ENCODE measurements at places on chromosomes 3 and 15. TPM values are rescaled to one million over a fixed set of nuclear protein-coding genes. Genes with fewer than 3 reads are reported as not detected.

GRCh38 chr15:100781061-100781960 is 98.3 kb upstream of the ALDH1A3 start:
- no peak for DNase-seq

GRCh38 chr15:91338766-91339165 is 238.7 kb downstream of the SV2B start:
- DNase-seq: peak; percentile 37

DNA sequence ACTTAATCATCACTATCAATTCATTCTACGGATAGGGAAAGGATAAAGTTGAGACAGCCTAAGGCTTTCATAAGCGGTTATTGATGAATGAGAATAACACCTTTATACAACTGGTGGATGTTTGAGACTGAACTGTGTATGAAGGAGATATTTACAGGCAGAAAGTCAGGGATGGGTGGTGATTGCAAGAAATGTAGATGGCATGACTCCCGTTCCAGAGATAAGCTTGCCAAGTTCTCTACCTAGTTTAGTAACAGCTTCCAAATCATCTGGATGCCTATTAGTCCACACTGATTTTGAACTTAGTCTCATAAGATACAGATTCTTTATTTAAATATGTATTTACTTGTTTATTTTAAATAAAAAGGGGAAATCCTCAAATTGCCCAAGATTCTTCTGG is 358.8 kb downstream of the GAP43 start:
- DNase-seq: no peak

GRCh38 chr3:129793319-129793718 is 100.2 kb downstream of the TMCC1 start:
- DNase-seq: no peak

DNA sequence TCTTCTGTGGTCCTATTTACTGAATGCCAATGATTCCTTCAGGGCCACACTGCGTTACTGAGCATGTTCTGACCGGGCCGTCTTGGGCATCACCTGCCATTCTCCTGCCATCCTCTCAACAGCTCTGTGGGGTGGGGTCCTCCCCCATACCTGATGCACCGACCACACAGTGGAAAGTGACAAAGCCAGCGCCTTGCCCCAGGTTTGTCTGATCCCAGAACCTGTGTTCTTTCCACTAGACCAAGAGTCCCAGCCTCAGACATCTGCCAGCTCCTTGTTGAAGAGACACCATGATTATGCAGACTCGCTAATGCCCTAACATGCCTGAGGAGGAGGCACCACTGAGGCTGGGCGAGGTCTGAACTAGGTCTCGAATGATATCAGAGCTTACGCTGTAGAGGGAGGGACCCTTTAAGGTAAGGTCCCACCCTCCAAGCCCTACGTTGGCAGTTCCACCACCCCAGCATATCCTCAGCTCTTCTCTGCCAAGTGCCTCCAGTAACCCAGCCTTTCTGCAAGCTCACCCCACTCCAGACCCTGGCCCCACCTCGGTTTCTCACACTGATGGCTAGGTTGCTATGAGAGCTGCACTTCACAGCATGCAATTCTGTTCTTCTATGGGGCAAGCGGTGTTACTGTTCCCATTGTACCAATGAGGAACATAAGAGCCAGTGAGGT is 29.8 kb upstream of the PLXNA1 start:
- DNase-seq: no peak

GRCh38 chr3:44927371-44927770 is 48.6 kb downstream of the ZDHHC3 start:
- no peak for DNase-seq

GRCh38 chr3:15102256-15102655 is 3.3 kb upstream of the RBSN start:
- no peak for DNase-seq

GRCh38 chr3:27927882-27928281 is 205.8 kb upstream of the EOMES start:
- no peak for DNase-seq

DNA sequence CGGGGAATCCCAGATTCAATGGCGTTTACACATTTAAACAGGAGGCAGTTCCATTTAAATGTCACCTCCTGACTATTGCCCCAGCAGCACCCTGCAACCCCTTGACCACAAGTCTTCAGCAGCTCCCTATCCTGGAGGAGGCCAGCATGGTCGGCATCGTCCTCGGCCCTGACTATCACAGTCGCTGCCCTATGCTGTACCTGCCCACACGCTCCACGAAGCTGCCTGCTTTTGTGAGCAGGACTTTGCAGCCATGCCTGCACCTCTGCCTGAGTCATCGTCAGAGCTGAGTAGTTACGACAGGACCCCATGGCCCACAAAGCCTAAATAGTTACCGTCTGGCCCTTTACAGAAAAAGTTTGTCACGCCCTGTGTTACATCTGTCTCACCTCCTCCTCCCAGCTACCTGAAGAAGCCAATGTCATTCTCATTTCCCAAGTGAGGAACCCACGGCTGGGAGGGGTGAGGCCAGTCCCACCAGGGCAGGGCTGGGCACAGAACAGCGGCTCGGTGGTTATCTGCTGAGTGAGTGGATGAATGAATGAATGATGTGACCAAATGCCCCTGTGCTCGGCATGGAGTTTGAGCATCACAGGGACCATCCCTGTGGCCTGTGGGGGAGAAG is 47.8 kb upstream of the IQSEC1 start:
- no peak for DNase-seq

GRCh38 chr3:56917361-56918110 is 115.8 kb upstream of the ARHGEF3 start:
- no peak for DNase-seq

DNA sequence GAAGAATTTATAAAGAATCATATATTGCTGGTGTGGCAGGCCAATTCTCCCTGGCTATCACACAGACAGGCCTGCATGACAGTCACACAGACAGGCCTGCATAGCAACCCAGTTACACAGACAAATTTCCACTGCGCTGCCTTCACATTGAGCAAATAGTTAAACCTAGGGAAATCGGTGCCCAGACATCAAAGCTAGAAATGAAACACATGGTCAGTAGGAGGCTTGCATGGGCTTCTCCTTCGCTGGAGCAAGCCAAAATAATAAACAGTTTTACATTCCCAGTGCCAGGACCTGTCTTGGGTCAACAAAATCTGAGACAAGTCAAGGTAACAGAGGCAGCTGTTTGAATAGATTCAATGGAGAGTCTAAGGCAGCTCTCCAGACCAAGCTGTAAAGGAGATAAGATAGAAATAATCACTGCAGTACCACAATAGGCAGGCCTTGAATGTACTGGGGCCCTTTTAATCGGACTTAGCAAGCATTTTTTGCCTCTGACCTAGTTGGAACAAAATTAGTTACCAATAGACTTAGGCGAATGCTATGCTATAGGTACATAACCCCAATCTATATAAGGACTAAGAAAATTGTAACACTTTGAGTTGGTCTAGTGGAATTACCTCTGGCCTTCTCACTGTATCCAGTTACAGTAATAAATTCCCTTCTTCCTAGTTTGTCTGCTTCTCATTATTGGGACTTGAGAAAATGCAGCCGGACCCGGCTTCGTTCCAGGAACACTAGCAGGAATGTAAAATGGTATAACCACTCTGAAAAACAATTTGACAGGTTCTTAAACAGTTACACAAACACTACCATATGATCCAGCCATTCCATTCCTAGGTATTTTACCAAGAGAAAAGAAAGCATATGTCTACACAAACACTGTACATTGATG is 274.7 kb upstream of the UBE2E2 start:
- no peak for DNase-seq

DNA sequence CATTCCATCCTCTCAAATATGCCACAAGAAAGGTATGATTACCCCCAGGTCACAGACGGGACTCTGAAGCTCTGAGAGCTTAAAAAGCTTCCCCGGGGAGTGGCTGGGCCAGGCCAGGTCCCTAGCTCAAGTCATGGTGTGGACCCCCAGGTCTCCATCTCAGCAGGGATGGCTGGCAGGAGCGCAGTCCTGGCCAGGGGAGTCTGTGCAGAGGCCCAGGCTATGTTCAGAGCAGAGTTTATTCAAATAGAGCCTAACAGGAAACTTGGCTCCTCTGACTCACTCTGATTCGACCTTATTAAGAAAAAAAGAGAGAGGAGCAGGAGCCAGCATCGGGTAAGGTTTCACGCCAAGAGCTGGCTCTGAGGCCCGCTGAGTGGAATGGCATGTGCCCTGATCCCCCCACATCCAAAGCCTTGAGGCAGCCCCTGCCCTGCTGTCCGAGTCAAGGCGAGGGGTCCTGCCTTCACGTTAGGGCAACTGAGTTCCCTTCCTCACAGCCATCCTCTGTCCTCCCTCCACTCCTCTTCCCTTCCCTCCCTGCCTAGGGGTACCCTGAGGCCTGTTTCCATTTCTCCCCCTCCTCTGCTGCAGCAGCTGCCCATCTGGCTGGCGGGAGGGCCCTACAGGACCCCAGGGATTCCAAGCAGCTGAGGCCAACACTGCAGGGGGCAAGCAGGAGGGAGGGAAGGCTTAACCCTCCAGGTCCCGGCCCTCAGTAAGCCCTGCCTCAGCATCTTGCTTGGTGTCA is 1.9 kb upstream of the LOXL1 start:
- DNase-seq: no peak

DNA sequence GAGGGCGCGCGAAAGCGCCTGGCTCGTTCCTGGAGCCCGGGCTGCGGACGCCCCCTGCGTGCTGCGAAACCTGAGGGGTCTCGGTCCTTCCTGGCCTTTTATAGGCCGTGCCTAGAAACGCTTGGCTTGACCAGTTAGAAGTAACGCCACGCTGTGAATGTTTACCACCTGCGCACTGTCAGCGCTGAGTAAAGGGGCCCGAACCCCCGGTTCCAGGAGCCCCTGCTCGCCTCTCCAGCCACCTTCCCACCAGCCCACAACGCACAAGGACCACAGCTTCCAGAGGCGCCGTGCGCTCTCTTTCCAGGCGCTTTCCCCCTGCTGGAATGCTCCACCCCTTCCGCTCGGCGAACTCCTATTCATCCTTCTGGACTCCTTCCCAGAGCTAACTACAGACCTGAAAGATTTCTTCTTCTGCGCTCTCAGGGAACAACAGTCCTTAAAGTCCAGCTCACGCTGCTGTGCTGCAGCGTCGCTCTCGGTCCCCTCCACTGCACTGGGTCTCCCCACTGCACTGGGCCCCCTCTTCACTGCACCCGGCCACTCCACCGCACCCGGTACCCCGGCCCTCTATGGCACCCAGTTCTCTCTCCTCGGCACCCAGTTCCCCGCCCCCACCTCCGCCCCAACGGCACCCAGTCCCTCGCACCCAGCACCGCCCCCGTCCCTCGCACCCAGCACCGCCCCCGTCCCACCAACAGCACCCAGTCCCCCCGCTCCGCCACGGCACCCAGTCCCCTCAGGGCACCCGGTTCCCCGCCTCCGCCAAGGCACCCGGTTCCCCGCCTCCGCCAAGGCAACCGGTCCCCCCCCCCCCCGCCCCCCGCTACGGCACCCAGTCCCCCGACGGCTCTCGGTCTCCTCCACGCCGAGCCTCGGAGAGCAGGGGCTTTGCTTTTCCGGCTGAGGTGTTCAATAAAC is 69.8 kb downstream of the SQOR start:
- no peak for DNase-seq

- no peak for DNase-seq
Measured at GRCh38 chr15:49110158-49110944, 45.0 kb downstream of the COPS2 start.

DNA sequence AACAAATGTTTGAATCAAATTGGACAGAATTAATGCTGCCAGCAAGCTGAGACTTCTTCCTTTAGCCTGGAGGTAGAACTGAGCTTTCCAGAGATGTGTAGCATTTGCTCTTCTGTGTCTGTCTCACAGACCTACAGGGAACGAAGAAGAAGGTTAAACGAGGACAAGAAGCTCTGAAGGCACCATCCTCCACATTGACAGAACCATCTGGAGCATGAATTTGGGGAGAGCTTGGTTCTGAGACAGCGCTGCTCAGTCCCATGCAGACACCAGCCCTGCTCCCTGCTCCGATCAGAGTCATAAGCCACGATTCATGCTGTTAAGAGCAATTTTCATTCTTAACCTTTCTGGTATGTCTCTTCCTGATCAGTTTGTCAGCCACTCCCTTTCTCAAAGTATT is 7.7 kb upstream of the KY start:
- no peak for DNase-seq

DNA sequence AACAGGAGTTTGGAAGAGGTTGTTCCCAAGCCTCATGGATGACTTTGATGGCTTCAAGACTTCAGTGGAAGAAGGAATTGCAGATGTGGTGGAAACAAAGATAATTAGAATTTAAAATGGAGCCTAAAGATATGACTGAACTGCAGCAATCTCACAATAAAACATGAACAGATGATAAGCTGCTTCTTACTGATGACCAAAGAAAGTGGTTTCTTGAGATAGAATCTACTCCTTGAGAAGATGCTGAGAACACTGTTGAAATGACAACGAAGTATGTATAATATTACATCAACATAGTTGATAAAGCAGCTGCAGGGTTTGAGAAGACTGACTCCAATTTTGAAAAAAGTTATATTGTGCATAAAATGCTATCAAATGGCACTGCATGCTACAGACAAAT is 21.2 kb downstream of the MYO9A start:
- no peak for DNase-seq

GRCh38 chr15:63849906-63850305 is 16.2 kb upstream of the HERC1 start:
- no peak for DNase-seq

GRCh38 chr15:67397139-67397538 is 123.8 kb upstream of the C15orf61 start:
- no peak for DNase-seq

SYNPR gene
- 0.11 TPM for polyA plus RNA-seq

TGFBR2 gene
- 130 TPM for polyA plus RNA-seq

NR2E3 gene
- polyA plus RNA-seq: 0.82 TPM

TGM5 gene
- not detected for polyA plus RNA-seq

SENP7 gene
- polyA plus RNA-seq: 72.6 TPM

ONECUT1 gene
- not detected for polyA plus RNA-seq

SHC4 gene
- polyA plus RNA-seq: 2.3 TPM

GSK3B gene
- 43.3 TPM for polyA plus RNA-seq

Data from left renal cortex interstitium (tissue), 4 donors.